Placental epithelial cell (primary cell): ENCODE measurements at places on chromosomes 12 and 14. TPM values are rescaled to one million over a fixed set of nuclear protein-coding genes. Genes with fewer than 3 reads are reported as not detected.

The SLIRP gene
- 39.7 and 139 TPM in 2 replicates for total RNA-seq

The KRT1 gene
- total RNA-seq: not detected in 2 replicates

The KRR1 gene
- total RNA-seq: 21.2 and 27.4 TPM in 2 replicates

The CMKLR1 gene
- 0.11 TPM in 1 of 2 replicates, not detected in the other for total RNA-seq

The NEUROD4 gene
- total RNA-seq: not detected in 2 replicates

The WNT1 gene
- 0.11 TPM in 1 of 2 replicates, not detected in the other for total RNA-seq

The SSPN gene
- total RNA-seq: 2.4 and 3.9 TPM in 2 replicates

The OR8S1 gene
- not detected in 2 replicates for total RNA-seq

The PTPRO gene
- under 0.01 TPM in 1 of 2 replicates, not detected in the other for total RNA-seq

The GRIN2B gene
- under 0.01 and 0.33 TPM in 2 replicates for total RNA-seq

The TTC7B gene
- 16.7 and 23.9 TPM in 2 replicates for total RNA-seq

The PSME1 gene
- total RNA-seq: 22.4 and 72.6 TPM in 2 replicates

The TAS2R7 gene
- total RNA-seq: 0.39 TPM in 1 of 2 replicates, not detected in the other
